CD4-positive, alpha-beta T cell treated with Interleukin-21 for 1 hour (primary cell): ENCODE measurements at places on chromosomes 5 and 9.

DNA sequence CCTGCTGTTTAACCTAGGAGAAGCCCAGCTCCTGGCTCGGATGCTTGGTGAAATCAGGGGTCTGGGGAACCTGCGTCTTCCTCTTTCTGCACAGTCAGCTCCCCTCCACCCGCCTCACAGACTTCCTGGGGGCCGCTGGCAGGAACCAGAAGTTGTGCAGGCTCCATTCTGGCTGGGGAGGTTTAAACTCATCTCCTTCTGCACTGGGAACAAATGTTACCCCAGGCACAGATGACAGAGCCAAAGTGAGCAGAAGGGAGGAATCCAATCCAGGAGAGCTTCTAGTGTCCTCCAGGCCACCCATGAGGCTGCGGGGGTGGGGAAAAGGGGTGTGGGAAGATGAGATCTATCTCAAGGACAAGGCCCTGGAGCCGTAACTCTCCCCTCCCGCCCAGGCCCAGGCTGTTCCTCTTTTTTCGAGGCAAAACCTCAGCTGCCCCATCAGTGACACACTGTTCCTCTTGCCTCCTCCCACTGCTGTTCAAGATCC lies 31.2 kb downstream of the KCNMB1 start:
- peak; percentile 17 for DNase-seq

- DNase-seq: no peak
Measured at GRCh38 chr5:44747396-44747795, 61.4 kb upstream of the MRPS30 start.

- DNase-seq: peak; percentile 44
Measured at GRCh38 chr9:35553670-35554543, 51.2 kb upstream of the TESK1 start.

GRCh38 chr9:127537014-127537413 lies 75.1 kb upstream of the STXBP1 start:
- no peak for DNase-seq

- DNase-seq: no peak
Measured at GRCh38 chr5:85466423-85466822, 1081.7 kb upstream of the EDIL3 start.

- DNase-seq: no peak
Measured at GRCh38 chr5:107301999-107302398, 368.7 kb downstream of the EFNA5 start.

- DNase-seq: no peak
Measured at GRCh38 chr9:38059233-38059936, 9.6 kb downstream of the SHB start.
